ENCODE measurements at places on chromosomes 4 and X.

GRCh38 chr4:13493793-13494192 is 9.7 kb upstream of the RAB28 start:
- no peak for DNase-seq

DNA sequence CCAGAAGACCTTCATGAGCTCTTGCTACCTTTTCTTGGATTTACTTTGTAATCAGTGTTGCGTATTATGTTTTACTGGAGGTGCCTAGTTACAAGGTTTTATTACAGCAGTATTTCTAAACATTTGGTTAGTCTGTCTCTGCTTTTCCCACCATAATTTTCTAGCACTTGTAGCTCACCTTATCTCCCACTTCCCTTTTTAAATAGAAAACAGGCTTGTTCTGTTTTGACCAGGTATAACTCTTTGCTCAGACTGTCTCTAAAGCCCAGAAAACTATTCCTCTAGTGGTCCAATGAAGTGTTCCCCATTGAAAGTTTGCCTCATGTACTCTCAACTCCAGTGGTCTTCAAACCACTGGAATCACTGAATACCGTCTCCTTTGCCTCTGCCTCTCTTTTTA is 43.9 kb downstream of the AFF1 start:
- no peak for DNase-seq

DNA sequence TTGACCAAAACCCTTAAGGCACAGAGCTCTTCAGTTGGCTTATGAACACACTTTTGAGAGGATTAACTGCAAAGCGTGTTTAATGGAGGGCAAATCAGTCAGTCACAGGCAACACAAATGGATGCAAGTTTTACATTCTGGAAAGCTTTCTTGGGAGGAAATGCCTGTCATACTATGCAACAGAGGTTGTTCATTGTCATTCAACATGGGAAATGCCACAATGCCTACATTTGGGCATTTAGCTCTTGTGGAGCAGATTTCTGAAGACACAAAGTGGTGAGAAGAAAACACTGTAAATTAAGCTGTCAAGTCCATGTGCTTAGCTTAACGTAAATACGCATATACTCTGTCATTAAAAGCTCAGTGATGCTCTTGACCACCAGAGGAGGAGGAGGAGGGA is 41.1 kb downstream of the CBLL2 start:
- no peak for DNase-seq

DNA sequence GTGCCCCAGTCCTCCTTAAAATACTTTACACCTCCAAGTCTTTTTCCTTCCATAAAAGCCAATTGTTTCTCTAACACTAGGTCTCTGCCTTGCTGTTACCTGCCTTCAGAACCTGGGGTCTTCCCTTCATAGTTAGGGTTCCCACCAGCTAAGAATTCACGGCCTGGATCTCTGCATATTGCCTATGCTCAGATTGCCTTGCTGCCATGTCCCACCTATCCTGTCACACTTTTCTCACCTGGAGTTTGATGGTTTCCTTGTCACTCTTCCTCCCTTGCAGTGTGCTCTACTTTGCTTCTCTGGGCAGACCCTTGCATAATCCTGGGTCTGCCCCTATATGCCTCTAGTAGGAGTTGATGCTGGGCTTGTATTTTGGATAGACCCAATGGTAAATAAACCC is 36.6 kb upstream of the TMPRSS11E start:
- no peak for DNase-seq

- no peak for DNase-seq
These were observed 202.2 kb upstream of the GPRIN3 start for GRCh38 chr4:89509708-89510281.

DNA sequence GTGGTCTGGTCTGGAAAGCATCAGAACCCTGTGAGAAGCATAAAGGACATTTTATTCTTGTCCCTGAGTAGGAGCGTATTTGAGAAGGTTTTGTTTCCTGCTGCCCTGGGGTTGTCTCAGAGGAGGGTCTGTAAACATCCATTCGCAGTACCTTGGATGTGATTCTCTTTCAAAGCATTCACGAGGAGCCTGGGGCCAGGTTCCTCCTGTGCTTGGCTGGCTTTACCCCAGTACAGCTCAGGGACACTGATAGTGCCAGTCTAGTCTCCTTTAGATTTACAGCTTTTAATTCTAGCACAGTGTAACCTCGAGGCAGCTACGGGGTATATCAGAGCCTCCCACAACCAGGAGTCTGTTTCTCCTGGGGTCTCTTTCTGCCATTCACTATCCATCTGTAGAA is 2.7 kb downstream of the CLRN2 start:
- DNase-seq, result no peak

DNA sequence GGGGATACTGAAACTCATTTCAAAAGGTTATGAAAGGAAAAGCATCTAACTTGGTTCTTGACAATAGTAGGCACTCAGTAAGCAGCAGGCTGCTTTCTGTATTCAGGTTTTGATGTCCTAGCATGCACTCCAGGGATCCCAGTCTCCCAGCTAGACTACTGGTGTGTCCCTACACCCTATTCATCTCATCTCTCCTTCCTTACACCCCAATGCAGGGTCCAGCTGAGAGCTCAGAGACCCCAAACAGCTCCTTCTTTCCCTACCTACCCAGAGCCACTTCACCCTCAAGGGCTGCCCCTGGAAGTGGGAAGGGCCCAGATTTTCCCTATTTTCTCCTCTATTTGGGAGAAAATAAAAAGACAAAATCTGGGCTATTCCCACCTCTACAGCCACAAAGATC is 1.6 kb upstream of the EFNB1 start:
- no peak for DNase-seq

DNA sequence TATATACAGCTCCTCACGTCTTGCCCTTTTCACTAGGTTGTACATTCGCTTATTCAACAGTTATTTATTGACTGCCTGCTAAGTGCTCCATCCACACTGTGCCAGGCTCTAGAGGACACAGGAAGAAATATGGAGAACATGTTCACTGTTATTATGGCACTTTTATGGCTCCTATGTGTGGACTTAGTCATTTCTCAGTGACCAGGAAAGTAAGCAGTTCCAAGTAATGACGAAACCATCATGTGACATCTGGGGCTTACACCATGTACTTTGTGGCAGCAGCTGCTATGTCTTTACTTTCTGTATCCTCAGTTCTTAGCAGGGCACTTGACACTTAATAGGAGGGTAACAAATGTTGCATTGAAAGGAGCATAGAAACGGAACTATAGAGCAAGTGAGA is 278.0 kb downstream of the ANK2 start:
- DNase-seq, result no peak

DNA sequence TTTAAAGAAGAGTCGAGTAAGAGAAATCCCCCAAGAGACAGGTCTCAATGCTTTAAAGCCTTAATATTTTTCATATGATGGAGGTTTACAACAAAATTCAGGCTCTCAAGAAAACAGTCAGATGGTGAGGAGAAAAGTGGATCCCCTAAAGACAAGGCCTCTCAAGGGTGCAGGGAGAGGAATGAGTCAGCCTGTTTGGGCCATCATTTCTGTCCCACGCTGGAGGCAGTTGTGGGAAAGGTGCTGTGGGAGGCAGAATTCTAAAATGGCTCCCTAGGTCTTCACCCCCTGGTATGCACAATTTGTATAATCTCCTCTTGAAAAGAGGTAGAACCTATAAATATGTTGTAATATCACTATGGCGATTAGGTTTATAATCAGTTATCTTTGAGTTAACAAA is 4.6 kb upstream of the TIFA start:
- DNase-seq, result no peak

DNA sequence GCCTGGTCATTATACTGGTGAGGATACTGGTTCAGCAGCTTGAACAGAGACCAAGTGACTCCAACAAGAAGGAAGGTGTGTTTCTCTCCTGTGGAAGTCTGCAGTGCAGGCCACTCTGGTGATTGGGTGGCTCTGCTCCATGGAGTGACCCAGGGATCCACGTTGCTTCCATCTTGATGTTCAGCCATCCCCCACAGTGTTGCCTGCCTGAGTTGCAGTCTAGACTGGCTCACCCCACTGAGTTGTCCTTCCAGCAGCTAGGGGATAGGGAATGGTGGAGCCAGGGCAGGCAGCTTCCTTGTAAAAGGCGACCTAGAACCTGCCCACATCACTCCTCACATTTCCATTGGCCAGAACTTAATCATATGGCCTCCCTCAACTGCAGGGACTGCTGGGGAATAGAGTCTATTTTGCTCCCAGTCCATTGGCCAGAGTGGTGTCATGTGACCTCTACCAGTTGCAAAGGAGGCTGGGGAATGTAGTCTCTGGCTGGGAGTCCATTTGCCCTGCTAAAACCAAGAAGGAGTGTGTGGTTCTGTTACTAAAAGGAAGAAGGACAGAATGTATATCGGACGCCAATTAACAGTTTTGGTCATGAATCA is 8.0 kb downstream of the MAN2B2 start:
- no peak for DNase-seq

GRCh38 chr4:18636001-18636585 is 614.5 kb upstream of the LCORL start:
- DNase-seq, result no peak

DNA sequence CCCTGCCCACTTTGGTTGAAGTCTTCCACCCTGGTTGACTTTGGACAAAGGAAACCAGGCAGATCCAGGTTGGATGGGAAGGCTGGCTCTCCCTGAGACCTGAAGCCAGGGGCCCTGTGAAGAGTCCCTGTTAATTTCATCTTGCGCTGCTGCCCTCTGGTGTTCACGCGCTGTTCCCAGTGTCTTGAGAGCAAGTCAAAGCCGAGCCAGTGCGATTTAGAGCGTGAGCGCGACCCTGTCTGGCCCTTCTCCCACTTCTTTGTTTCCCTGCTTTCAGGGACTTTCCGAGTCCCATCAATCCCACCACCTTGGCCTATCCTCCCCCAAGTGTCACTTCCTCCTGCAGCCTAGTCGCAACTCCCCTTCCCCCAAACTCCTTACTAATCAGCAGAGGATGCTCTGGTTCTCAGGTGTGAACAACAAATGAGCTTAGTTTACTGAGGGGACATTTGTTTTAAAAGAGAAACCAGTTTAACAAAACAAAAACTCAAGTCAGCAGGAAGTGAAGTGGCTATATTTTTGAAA is 25.8 kb upstream of the CHRNA9 start:
- DNase-seq, result no peak

DNA sequence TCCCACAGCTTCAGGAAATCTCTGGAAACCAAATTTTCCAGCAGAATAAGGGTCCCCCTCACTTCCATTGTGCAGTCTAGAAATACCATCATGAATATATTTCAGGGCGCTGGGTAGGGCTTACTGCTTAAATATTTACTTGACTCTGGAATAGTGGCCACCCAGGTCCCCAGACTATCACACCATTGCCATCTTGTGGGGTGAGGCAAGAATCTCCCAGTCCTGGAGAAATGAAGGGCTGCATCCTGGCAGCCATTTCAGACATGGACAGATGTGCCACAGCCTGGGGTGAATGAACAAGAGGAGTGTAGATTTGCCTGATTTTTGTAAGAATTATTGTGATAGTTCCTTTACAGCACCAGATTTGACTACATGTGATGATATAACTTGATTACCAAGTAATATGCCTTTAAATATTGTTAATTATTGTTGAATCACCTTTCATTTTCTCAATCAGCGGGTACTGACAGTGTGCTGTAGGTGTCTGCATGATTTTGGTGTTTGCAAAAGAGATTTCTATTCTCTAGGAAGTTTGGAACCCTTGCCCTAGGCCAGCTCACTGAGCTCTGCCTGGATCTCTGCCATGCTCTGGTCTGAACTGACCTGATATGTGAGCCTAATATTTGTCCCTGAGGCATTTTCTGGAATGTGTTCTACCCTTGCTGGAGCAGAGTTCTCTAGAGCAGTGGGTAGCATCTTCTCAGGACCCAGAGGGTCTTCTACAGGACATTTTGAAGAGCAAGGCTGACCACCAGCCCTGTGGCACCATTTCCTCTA is 183.4 kb downstream of the KIT start:
- no peak for DNase-seq

DNA sequence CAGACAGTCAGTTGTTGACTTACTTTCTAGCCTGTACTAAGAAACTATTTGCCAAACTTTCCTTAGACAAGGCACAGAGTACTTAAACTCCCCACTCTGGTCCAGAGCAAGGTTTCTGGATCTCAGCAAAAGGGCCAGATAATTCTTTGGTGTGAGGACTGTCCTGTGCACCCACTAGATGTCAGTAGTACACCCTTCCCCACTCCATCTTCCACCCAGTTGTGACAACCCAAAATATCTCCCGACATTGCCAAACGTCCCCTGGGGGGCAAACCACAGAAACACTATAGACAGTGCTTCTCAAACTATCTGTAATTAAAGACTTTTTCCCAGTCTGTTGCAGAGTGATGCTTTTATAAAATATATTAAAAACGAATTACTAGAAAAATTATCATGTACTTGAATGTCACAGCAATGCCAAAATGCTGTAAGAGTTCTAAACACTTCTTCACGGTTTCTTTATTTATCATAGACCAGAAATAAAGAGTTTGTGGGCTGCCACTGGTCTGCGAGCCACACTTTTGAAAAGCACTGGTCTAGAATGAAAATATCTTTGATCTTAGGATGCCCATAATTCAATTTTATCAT is 203.5 kb downstream of the PRDM5 start:
- DNase-seq, result no peak

- DNase-seq, result no peak
These were observed 8.2 kb downstream of the KLHL4 start for GRCh38 chrX:87525771-87526229.

DNA sequence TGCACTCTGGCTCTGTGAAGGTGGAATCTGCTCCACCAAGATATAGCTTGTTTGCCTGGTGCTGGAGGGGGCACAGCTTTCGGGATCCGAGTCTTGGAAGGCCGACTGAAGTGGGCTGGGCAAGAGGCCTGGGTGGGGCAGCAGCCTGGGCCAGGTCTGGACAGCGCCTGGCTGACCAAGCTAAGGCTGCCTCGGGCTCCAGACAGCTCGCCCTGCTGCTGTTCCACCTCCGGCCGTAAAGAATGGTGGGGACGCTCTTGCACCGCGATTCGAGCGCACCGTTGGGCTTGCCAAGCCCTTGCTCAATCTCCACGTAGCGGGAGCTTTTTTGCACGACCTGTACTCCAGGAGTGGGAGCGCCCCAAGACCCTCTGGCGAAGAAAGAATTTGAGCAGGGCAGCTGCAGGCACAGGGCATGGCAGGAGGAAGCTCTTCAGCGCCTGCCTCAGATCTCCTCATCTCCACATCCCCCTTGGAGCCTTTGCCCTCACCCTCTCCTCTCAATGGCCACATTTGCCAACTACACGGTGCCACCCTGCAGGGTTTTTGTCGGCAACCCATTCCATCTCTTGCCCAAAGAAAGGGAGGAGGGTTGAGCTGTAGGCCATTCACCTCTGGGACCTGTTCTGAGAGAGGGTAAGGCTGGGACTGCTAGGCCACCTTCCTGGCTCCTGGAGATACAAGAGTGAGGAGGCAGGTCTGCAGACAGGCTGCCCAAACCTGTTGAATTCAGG is 18.9 kb downstream of the CNGA2 start:
- no peak for DNase-seq

DNA sequence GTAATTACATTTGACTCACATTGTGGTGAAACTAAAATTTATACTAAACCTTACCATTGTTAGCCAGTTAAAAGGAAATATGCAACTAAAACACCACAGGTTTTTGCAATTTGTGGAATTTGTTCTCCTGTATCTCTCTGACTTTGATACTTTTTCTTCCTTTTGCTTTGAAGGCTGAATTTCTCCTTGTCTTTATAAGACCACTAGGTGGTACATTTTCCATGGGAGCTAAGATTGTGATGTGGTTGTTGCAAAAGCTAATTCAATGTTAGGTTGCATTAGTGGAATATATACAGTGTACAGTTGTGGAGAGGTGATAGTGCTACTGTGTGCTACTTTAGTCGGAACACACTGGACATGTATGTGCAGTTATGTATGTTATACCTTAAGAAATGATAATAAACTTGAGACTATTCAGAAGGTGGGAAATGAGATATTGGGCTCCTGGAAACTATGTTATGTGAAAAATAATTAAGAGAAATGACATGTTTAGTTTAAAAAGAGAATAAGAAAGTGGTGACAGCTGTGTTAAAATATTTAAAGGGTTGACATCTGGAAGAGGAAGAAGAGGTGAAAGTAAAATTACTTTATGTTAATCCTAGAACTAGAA is 70.3 kb downstream of the ARL9 start:
- no peak for DNase-seq
